Fibroblast of upper back skin (primary cell): ENCODE measurements at places on chromosomes 1 and 21.

- no peak for DNase-seq
Observed at GRCh38 chr21:39097335-39097861, 85.9 kb downstream of the PSMG1 start.

GRCh38 chr21:42247716-42248115, 28.8 kb downstream of the ABCG1 start:
- no peak for DNase-seq

DNA sequence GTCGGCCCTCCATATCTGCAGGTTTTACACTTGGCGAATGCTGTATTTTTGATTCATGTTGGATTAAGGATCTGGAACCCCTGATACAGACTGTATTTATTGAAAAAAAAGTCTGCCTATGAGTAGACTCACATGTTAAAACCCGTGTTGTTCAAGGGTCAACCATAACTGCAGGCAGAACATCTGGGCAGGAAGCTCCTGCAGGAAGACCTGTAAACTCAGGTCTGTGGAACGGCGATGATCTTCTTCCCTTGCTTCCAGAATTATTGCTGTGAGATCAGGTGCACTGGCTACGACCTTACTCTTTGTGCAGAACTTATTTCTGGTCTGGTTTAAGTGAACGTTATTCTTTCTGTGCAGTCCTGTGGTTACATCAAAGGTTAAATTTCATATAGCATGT, 96.6 kb downstream of the DISC1 start:
- DNase-seq, result no peak

DNA sequence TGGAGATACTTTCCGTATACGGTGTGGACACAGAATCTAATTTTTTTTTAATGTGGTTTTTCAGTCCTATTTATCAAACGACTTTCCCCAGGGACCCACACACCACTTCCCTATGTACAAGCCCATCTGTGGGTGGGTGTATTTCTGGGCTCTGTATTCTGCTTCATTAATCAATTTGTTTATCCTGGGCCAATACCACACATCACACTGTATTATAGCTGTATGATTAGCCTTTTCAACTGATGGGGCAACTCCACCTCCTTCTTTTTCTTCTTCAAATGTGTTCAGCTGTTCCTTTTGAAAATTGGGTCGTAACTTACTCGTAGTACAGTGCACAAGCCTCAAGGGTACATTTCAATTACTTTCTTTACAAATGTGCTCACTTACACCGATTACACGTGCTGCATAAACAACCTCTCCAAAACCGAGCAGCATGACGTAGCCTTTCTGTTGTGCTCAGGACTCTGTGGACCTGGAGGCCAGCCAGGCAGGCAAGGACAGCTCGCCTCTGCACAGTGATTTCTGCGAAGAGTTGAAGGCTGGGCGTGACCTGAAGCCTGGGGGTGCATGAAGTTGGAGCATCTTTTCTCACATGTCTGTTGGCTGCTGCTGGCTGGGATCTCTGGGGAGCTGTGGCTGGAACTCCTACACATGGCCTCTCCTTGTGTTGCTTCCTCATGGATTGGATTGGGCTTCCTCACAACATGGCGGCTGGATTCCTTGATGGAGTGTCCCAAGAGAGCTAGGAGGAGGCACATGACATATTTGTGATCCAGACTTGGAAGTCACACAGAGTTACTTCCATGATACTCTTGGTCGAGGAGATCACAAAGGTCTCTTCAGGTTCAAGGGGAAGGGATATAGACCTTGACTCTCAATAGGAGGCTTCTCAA, 126.5 kb downstream of the CRYAA start:
- no peak for DNase-seq

DNA sequence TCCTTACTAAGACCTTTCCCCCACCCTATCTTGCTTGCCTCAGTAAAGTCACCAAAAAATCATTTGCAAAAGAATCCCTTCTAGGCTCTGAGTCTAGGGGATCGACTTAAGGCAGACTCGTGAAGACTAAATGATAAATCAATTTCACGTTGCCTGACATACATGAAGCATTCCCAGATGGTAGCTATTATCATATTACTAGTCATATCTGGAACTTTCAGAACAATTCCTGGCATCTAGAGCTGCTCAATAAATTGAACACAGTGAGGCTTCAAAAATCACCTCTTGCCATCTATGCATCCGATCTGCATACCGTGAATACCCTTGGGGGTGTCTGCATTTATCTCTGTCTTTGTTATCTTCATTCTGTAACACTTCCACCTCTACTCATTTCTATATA, 49.6 kb upstream of the DAB1 start:
- peak; percentile 79 for DNase-seq
